ENCODE measurements at places on chromosomes 16 and 17.

DNA sequence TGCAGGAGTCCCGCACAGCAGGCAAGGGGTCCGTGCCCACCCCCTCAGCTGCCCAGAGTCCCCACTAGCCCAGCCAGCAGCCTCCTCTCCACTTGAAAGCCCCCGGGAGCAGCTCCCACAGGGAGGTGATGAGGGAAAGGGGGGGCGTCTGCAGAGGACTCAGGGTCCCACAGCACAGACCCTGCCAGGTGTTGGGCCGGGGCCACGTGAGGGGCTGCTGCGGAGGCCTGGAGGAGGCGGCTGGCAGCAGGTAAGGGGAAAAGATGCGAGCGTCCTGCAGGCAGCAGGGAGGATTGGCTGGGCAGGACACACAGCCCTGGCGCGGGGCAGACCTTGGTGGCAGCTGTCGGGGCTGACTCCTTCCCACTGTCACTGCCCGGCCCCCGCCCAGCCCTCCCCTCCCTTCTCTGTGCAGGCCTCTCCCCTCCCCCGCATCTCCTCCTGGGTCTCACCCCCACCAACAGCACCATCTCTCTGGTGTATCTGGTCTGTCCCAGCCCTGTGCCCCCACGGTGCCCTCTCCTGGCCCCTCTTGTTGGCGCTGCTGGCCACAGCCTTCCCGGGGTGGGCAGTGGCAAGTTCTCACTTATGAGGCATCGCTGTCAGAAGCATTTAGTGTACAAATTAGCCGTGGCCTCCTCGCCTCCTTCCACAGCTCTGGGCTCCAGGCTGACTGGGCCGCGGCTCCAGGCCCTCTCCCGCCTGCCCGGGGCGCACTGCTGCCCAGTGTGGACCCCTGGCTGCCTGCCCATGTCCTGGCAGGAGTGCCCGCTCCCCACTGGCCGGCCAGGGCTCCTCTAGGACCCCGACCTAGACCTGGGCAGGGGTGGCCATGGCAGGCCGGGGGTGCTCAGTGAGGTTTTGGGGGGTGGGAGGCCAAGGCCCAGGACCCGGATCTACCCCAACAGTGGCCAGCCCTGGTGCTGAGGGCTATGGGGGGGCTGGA, 4.4 kb upstream of the PRR35 start:
- DNase-seq, result no peak

DNA sequence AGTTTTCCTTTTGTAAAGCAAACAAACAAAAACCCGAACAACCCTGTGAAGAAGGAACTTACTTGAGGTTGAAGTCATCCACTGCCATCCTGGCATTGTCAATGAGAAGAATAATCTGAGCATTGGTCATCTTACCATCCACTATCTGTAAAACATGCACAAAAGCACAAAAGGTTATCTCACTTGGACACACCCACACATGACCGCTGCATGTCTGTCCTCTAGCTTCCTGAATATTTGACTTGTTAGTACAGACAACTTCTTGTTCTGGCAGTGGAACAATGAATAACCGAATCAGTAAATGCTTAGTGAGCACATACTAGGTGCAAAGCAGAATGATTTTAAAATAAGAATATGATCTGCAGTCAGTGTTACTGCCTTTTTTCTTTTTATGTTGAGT, 6.1 kb downstream of the KRT23 start:
- DNase-seq, result no peak

DNA sequence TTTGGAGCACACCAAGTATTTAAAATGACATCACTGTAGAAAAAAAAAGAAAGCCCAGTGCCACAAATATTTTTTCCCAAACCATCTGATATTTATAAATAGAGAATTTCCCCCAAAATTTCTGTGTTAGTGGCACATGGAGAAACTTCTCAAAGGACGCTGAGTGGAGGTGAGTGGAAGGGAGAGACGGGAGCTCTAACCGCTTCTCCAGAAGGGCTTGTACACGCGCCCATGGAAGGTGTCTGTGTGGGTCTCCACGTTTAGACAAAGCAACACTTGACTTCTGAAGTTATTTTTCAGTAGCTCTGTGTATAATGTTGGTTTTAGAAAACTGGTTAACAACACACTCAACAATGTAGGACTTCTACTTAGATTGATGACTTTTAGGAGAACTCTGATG, 1.0 kb downstream of the MYOCD start:
- DNase-seq, result no peak

- DNase-seq, result no peak
Observed at GRCh38 chr16:61549327-61549726, 486.9 kb downstream of the CDH8 start.

- no peak for DNase-seq
Observed at GRCh38 chr16:27152801-27153200, 50.5 kb upstream of the KDM8 start.

DNA sequence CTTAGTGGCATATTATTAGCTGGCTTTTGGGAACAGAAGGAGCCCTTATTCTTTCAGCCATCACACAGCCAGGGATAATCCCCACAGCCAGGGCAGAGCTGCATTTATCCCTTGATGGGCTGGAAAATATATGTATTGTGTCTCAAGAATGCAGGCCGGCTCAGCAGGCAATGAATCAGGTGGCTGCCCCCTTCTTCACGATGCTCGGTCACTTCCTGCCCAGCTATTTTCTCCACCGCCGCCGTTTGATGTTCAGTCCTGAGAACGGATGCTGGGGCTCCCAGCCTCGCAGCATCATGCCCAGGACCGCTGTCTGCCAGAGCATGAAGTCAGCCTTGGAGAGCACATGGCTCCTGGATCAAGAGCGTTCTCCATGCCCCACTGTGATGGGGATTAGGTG, 4.3 kb upstream of the MYH3 start:
- no peak for DNase-seq

DNA sequence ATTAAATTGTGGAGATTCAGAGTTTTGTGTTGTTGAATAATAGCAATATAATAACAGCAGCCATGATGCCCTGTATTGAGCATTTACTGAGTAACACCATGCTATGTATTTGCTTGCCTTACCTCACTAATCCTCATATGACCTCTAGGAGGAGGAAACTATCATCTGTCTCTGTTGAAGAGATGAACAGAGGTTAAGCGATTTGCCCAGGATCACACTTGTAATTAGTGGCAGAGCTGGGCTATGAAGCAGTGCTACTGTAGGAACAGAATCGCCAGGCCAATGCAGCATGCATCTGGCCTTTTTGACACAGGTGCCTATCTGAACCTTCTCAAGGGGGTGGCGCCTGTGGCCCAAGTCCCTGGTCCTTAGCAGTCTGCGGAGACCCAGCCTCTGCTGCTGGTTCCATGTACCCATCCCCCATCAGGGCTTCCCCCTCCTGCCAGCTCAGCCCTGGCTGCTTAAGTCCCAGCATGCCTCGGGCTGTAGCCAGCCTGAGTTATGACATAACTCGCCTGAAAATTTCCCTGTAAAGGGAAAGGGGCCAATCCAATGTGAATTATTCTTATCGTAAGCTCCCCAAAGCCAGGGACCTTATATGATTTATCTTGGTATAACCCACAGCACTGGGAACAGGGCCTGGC, 50.4 kb upstream of the HS3ST2 start:
- no peak for DNase-seq

DNA sequence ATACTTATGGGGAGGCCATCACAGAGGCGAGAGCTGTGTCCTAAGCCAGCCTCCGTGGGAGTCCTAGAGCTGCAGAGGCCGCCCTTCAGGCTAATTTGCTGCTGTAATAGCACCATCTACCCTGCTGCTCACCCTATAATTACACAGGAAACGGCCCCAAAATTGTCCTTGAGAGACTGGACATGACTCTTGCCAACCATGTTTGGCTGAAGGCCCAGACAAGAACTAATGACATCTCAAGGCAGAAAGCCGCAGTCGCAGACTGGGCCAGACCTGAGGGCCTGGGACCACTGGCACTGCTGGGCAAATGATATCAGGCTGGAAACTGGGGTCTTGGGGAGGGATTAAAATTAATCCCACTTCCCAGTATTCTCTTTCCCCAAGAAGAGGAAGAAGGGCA, 24.1 kb downstream of the PSMD7 start:
- no peak for DNase-seq

DNA sequence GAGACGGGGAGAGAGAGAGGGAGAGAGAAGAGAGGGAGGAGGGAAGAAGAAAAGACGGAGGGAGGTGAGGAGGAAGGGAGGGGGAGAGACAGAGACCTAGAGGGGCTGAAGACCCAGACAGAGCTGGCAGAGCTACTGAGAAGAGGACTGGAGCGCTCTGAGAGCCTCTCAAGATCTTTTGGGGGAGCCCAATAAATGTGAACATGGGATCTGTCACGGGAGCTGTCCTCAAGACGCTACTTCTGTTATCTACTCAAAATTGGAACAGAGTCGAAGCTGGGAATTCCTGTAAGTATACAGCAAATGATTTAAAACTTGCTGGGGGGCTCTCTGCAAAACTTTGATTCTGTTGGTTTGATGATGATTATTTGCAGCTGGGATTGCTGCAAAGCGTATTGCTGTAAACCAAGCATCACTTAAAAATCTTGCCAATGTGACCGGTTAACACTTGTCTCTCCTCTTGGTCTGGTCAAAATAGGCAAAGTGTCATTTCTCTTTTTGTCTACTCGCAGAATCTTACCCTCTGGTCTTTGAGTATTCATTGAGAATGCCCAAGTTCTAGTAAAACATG, 344 bp downstream of the CNTNAP4 start:
- DNase-seq, result no peak

DNA sequence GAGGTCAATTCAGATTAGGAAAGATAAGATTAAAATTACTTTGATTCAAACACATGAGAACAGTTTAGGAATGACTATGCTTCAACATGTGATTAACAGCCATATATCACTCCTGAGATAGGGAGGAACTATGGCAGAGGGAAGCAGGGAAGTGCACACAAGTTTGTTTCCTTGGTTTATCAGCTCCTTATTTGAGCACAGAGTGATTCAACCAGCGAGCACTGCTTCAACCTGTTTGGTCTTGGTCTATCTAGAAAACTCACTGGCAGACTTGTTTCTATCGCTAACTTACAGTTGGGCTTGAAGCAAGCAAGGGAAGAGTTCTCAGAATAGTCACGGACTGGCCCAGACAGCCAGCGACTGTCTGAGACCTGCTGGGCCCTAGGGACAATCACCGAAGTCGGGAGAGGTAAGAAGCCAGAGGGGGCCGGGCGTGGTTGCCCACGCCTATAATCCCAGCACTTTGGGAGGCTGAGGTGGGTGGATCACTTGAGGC, 23.5 kb downstream of the TUBG1 start:
- DNase-seq, result no peak

DNA sequence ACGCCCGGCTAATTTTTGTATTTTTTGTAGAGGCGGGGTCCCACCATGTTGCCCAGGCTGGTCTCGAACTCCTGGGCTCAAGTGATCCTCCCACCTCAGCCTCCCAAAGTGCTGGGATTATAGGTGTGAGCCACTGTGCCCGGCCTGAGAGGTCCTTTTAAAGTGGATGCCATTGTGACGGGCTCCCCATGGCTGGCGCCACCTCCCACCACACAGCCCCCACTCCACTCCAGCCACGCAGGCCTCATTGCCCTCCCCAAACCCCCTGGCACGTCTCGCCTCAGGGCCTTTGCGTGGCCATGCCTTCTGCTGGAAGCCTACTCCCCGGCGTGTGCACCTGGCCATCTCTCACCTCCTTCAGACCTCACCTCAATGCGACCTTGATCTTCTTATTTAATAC, 11.9 kb upstream of the KDM6B start:
- no peak for DNase-seq

DNA sequence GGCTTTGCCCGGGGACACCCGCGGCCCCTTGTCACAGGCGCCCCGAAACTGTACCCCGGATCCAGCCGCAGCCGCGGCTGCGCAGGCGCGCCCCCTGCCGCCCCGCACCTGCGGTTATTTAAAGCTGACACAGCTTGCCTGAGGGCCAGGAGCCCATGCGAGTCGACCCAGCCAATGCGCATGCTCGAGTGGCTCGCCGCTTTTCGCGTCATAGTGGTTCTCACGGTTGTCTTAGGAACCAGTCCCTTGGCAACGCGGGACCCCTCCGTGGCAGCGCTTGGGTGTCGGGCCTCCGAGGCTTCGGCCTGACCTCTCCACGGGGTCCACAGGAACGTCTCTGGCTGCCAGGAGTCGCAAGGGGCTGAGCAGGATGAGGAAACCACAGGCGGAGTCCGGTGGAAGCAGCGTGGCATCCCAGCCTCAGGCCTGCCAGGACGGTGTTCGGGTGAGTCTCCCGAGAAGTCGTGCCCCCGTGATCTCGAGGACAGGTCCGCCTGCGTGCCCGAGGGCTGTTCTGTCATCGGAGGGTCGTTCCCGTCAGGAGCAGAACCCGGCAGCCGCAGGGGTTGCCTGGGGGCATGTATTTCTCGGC, 716.9 kb downstream of the KCNJ18 start:
- no peak for DNase-seq

GRCh38 chr16:2147981-2148671, at the start of gene RAB26:
Gene RAB26 (plus strand): TSS chr16:2148625. CDS start chr16:2148784, 159 bp downstream.
- DNase-seq, result peak; percentile 23

DNA sequence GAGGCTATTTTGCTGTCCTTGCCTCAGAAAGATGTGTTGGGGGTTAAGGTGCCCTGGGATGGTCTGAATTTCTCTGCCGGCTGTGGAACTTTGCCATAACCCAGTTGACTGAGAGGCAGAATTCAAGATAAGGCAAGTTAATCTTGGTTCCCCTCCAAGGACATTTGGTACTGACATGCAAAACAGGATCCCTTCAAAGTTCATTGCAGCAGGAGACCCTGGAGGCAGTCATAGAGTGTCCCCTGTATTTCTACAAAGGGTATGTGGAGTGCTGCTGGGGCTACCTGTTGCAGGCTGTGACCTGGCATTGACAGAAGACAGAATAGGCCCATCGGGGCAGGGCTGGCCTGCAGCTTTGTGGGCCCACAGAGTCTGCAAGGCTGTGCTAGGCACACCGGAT, 135.6 kb upstream of the IRX3 start:
- DNase-seq, result no peak

DNA sequence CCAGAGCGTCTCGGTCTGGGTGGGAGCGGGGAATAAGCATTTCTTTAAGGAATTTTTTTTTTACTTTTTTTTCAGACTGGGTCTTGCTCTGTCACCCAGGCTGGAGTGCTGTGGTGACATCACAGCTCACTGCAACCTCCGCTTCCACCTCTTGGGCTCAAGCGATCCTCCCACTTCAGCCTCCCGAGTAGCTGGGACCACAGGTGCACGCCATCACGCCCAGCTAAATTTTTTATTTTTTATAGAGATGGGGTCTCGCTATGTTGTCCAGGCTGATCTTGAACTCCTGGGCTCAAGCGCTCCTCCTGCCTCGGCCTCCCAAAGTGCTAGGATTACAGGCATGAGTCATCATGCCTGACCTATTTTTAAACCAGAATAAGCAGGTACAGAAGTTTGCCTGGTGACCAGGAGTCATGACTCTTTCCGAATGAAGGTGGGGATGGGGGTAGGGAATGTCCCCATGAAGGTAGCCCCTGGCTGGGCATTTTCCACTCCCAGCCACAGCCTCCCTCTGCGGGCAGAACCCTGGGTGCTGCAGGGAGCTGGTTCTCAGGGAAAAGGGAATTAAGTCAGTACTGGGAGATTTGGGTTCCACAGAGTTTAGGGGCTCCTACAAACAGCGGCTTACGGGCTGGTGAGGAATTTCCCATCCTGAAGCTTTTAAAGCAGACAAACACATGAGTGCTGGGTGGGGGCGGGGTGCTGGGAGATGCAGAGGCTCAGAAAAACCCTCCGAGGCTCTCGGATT, 48.3 kb downstream of the TBC1D16 start:
- no peak for DNase-seq

- no peak for DNase-seq
Observed at GRCh38 chr17:8654822-8655221, 24.3 kb upstream of the MYH10 start.

- no peak for DNase-seq
Observed at GRCh38 chr16:46721885-46722284, 26.3 kb downstream of the MYLK3 start.
